Hepatic stellate cell (primary cell): ENCODE measurements at places on chromosomes 2 and 18.

GRCh38 chr2:183995632-183996031, 602.7 kb upstream of the ZNF804A start:
- peak; percentile 3 for DNase-seq

DNA sequence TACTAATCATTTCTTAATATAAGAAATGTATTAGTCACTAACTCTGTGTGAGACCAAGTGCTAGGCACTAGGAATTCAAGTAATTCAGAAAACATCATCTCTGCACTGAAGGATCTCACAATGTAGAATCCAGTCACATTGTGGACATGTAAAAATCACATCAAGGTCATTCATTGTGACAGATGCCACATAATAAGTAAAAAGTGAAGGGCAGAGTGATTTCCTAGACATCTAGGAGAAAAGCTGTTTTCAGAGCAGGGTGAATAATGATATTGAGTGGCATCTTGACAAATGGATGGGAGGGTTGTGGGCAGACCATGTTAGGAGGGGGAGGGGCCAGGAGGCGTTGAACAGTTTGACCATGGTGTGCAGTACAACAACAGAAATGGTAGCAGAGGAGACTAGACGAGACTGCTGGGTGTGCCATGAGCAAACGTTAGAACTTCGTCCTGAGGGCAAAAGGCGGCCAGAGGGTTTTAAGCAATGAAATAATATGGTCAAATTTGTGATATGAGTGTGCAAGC, 93.8 kb downstream of the DTNA start:
- no peak for DNase-seq

GRCh38 chr2:228700638-228701037, 519.2 kb upstream of the SPHKAP start:
- DNase-seq, result no peak

- DNase-seq, result no peak
These were observed 125.7 kb upstream of the DPP10 start for GRCh38 chr2:114316532-114317300.

DNA sequence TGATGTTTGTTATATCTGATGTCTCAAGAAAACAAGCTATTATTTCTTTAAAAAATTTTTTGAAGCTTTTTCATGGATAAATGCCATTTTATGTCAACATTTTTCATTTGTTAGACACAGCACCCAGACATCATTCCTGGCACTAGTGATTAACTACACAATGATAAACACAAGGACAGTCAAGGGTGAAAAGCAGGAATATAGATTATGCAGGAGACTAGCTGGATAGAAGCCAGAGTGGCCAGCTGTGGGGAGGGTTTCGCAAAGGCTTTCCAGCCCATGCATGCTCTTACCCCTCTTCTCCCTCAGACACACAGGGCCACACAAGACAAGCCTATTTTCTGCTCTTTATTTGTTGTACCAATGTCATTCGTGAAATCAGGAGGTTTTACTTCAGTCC, 127.1 kb upstream of the TTC39C start:
- no peak for DNase-seq

DNA sequence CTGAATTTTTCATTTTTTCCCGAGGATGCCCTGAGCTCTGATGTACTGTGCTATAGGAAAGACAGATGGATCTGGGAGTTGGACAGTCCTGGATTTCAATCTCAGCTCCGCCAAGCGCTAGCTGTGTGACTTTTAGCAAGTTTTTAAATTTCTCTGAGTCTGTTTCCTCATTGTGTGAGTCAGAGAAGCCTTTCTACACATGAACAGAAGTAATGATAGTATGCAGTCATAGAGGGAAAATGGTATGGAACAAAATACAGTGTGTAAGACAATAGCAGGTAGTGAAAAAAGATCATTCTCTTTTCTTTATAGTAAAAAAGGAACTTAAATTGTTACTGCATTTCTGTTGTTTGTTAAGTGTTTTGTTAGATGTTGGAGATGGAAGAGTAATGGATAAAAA, 52.4 kb upstream of the PPM1B start:
- no peak for DNase-seq

GRCh38 chr2:133107058-133107815, 437.2 kb upstream of the LYPD1 start:
- no peak for DNase-seq

- no peak for DNase-seq
These were observed 28.6 kb downstream of the EPB41L3 start for GRCh38 chr18:5515011-5515784.

GRCh38 chr2:164657129-164657528, 35.8 kb upstream of the GRB14 start:
- DNase-seq, result peak; percentile 36

- DNase-seq, result no peak
These were observed 26.4 kb downstream of the MARCHF7 start for GRCh38 chr2:159738509-159739390.

- no peak for DNase-seq
These were observed 1.4 kb upstream of the MARCO start for GRCh38 chr2:118940486-118941120.
